ENCODE measurements at places on chromosomes 11 and 22. TPM values are rescaled to one million over a fixed set of nuclear protein-coding genes. Genes with fewer than 3 reads are reported as not detected.

DNA sequence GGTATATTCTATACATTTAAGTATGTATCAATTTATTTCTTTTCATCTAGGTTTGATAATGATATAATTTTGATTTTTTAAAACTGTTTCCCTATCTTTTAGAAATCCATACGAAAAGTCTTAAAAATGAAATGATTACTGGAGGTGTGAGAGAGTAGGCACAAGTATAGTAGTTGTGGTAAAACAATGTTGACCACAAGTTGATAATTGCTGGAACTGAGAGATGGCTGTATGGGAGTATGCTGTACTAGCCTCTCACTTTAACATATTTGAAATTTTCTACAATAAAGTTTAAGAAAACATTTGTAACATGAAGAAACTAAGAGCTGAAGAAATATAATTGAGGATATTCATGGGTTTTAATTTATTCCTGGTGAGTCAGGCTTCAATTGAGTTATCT is 30.0 kb downstream of the FSHB start:
- no peak for DNase-seq

- DNase-seq = no peak
Measured at GRCh38 chr22:29626497-29627195, 23.2 kb downstream of the NF2 start.

GRCh38 chr11:59706518-59707285 is 6.9 kb downstream of the OR10V1 start:
- DNase-seq = no peak

- DNase-seq = no peak
Measured at GRCh38 chr22:26476705-26477340, 6.8 kb downstream of the HPS4 start.

Gene AQP11
- total RNA-seq = 2.4 TPM

- no peak for DNase-seq
Measured at GRCh38 chr11:62352355-62353336, 15.4 kb downstream of the ASRGL1 start.

GRCh38 chr22:27409299-27409698 is 392.3 kb downstream of the MN1 start:
- DNase-seq = no peak

Gene MAJIN
- not detected for total RNA-seq

DNA sequence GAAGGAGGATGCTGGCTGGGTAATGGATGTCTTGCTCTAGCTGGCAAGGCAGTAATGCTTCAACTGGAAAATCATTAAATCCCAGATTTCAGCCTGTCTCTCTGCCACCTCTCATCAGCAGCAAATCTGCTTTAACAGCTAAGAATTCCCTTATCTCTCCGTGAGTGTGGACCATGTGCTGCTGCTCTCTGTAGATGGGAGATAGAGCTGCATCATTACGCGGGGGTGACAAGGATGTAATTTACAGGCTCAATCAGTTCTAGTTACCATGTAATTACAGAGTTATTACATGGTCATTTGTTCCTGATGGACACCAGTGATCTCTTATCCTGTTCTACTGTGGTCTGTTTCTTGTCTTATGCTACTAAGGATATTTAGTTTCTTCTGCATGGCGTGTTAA is 665.4 kb downstream of the NTM start:
- DNase-seq = no peak

- no peak for DNase-seq
Measured at GRCh38 chr11:9601037-9601875, 27.8 kb downstream of the WEE1 start.

DNA sequence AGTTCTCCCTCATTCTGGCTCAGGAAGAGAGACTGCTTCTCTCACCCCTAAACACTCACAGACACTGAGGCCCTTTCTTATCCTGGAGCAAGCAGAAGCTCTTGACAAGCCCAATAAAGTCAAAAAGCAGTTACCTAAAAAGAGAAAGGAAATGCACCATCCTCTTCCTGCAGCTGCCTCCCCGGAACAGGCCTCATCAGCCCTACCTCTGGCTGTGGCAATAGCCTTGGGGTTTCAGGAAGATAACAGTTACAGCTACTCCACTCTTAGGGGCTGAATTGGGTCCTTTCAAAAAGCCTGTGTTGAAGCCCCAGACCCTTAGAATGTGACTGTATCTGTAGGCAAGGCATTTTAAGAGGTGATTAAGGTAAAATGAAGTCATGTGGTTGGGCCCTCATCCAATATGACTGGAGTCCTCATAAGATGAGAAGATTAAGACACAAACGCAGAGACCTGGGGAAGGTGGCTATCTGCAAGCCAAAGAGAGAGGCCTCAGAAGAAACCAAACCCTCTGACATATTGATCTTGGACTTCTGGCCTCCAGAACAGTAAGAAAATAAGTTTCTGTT is 3.5 kb upstream of the LGALS12 start:
- no peak for DNase-seq

- no peak for DNase-seq
Measured at GRCh38 chr11:117691516-117691915, 105.5 kb downstream of the DSCAML1 start.

DNA sequence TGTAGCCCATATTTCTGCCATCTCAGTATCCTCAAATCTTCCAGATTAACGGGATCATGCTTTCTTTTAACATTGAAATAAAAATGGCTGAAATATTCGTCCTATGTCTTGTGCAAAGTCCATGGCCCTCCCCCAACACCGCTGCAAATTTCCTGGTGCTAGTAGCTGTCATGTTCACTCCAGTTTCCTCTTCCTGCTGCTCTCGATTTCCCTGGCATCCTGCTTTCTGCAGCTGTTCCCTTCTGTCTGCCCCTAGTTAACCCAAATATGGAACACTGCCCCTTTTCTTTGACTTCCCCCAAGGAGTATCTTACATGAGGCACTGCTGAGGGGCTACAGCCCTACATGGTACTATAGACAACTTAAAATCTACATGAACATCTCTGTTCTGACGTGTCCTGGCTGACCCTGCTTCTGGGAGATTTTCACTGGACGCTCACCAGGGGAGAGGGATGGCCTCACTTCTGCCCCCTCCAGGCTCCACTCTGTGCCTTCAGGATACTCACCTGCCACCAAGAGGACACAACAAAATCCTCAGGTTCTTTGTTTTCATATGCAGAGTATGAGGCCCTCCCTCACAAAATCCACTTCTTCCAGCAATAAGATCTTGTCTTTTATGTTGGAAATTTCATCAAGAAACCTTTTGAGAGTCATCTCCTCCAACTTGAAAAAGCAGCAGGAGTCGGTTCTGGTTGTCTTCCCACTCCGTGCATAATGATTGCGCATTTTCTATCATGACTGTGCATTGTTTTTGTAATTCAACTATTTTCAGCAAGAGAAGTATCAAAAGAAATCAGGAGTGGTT is 29.5 kb upstream of the SCUBE2 start:
- no peak for DNase-seq

- no peak for DNase-seq
Measured at GRCh38 chr11:47243454-47243853, 5.2 kb downstream of the ACP2 start.

Gene FOLR2
- total RNA-seq = not detected

GRCh38 chr11:109968299-109968698 is 124.9 kb upstream of the ZC3H12C start:
- no peak for DNase-seq

Gene PNPLA3
- total RNA-seq = 5.9 TPM

Gene POU2AF1
- 0.24 TPM for total RNA-seq

DNA sequence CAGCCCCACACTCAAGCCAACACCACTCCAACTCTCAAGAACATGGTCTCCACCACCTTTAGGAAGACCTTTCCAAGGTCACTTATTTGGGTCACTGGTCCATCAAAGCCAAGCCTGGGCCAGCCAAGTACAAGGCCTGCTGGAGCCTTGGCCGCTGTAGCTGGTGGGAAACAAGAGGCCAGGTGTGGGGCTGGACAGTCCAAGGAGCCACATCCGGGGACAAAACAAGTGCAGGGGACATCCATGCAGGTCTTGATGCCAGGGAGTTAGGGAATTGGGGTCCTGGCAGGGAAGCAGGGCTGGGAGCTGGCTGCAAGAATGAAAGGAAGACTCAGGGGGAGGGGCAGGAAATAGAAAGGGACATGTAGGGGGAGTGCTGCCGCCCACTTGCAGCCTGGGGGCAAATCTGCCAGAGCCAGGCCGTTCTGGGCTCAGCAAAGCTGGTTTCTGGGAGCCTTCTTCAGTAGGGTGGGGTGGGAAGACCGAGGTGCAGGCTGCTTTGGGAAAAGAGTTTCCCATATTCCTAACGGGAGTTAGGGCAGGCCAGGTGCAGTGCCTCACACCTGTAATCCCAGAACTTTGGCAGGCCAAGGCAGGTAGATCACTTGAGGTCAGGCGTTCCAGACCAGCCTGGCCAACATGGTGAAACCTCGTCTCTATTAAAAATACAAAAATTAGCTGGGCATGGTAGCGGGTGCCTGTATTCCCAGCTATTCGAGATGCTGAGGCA is 69.5 kb upstream of the ATXN10 start:
- no peak for DNase-seq

DNA sequence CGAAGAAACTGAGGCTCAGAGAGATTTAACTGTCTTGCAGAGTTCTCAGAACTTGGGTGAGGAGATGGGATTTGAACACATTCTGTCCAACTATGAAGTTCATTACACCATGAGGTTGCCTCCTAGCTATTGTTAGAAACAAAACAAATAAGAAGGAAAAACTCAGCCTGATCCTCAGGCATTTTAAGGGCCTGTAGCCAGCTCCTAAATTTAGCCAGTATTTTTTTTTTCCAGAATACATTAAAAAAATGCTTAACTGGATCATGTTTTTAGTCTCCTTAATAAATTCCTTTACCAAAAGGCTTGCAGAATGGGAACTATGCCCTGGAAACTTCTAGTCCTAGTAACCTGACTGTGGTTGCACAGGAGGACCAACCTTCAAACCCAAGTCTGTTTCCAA is 212.0 kb downstream of the CSNK2A3 start:
- DNase-seq = no peak

- DNase-seq = no peak
Measured at GRCh38 chr22:23119494-23120414, 22.0 kb downstream of the RSPH14 start.

GRCh38 chr11:47560426-47560825 is 5.0 kb upstream of the PTPMT1 start:
- no peak for DNase-seq

Gene ANO3
- 1.0 TPM for total RNA-seq

Gene ABCC8
- total RNA-seq = 80.5 TPM

Gene GPR83
- total RNA-seq = 0.36 TPM

Gene MYEOV
- 4.1 TPM for total RNA-seq

Gene CAVIN3
- total RNA-seq = 7.9 TPM

DNA sequence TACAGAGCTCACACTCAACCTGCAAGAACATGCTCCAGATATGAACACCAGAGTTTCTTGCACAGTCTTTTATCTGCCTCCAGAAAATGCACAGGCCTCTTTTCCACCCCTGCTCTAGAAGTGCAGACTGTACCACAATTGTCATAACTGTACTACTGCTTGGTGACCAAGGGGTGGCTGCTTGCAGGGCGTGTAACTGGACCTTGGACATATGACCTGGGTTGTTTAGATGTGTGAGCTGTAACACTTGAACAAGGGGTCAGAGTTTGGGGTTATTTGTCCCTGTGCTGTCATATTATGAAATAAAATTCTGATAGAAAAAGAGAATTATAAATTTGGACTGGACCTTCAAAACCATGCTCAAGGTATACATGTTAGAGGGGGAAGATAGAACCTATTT is 1185.5 kb downstream of the FAM181B start:
- no peak for DNase-seq

GRCh38 chr22:38112381-38112780 is 1.9 kb upstream of the BAIAP2L2 start:
- DNase-seq = no peak

GRCh38 chr22:31866918-31867317 is 77.4 kb upstream of the YWHAH start:
- no peak for DNase-seq

Gene CARD18
- total RNA-seq = not detected

DNA sequence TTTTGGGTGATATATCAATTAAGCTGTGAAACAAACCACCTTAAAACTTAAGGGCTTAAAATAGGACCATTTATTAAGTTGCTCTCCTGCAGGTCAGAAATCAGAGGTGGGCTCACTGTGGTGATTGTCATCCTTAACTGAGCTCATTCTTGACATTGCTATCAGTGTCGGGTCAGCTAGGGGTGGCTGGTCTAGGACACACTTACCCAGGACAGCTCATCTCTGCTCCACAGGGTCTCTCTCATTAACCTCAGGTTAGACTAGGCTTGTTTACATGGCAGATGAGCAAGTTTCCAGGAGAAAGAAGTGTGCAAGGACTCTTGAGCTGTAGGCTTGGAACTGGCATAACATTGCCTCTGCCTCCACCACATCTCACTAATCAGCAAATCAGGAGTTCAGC is 601.0 kb upstream of the RAG2 start:
- no peak for DNase-seq

DNA sequence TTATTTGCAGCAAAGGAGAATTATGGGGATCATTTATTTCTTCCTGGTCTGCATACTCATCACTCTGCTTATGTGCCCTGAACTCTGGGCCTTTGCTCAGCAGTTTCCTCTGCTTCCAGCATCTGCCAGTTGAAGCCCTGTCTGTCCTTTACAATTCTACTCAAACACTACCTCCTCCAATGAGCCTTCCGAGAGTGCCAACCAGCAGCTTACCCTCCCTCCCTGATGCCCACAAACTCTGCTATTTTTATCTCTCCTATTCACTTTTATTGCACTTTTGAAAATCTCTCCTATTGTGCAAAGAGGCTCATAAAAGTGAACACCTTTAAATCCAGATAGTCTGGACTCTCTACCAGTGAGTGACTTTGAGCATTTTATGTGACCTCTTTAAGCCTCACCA is 3.6 kb upstream of the ME3 start:
- DNase-seq = no peak

- no peak for DNase-seq
Measured at GRCh38 chr22:41380993-41381328, 781 bp upstream of the TEF start.

Gene DLG2
- 5.9 TPM for total RNA-seq

DNA sequence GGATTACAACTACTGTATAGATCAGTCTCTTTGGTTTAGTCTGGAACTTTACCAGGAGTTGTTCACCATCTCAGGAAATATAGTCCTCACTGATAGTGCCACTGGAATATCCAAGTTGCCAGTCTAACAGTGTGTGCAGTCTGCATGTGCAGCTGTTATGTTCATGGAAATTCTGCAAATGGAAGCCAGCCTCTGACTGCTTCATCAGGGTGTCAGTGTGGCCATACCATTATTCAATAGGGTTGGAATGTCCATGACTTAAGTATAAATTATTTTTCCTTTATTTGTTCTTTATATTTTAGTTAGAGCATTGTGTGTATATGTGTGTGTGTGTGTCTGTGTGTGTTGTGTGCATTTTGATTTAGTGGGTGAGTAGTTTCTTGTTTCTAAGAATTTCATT is 51.8 kb downstream of the C11orf96 start:
- DNase-seq = no peak

Gene ADM2
- 10.2 TPM for total RNA-seq

DNA sequence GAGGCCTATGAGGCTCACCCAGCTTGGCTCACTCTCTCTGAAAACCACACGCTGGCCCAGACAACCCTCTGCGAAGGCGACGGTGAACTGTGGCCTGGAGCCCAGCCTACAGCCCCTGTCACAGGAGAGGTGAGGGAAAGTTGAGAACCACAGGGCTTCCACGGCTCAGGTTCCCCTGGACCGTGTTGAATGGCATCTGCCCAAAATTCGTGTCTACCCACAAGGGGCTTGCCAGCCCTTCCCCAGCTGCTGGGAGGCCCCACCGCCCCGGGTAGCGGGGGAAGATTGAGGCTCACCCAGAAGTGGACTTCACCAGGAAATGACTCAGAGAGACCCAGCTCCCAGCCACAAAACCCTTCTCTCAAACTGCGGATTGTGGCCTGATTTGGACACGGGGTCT is 197.1 kb downstream of the CTTN start:
- no peak for DNase-seq
